ENCODE measurements at places on chromosomes 7 and 10.

DNA sequence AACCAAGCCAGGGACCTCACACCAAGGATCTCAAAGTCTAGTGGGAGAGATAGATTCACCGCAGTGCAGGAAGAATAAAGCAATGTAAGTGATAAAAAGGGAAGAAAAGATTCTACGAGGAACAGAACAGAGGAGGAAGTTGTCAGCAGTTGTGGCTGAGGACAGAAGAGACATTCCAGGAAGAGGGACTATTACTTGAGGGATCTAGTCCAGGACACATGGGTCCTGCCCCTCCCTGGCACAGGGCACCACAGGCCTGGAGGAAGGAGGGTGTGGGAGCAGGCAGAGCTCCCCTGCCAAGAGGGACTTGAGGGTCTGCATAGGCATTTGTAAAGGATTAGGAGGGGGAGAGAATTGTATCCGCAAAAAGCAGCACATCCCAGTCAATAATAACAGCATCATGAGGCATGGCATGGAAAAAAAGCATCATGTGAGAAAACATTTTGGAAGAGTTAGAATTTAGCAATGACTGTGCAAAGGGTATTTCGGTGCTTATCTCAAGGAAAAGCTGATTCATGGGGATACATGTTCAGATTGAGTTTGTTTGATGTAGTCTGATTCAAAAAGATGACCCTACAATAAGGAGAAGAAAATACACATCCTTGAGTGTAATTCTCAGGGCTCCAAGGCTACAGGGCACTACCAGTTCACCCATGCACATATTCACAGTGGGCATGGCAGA, 12.7 kb downstream of the C10orf71 start:
- no peak for DNase-seq

- no peak for DNase-seq
These were observed 199.3 kb downstream of the PLXNA4 start for GRCh38 chr7:132377015-132377414.

DNA sequence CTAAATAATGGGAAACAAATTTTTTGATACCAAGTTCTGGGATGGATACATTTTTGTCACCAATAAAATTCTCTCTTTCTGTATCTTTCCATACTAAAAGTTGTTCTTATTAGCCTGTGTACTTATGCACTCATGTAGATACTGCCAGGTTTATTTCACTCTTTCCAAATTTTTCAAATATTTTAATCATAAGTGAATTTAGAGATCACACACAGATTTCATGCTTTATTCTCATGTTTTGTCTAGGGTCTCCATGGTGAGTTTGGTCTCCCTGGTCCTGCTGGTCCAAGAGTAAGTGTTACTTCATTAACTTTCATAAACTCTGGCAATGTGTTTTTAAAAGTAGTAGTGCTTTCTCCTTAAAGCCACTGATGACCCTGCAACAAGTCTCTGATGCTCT, 20.3 kb downstream of the COL1A2 start:
- no peak for DNase-seq

GRCh38 chr10:7300384-7300971, 110.4 kb downstream of the SFMBT2 start:
- DNase-seq: no peak

- no peak for DNase-seq
These were observed 41.8 kb downstream of the PFKFB3 start for GRCh38 chr10:6244510-6244909.

DNA sequence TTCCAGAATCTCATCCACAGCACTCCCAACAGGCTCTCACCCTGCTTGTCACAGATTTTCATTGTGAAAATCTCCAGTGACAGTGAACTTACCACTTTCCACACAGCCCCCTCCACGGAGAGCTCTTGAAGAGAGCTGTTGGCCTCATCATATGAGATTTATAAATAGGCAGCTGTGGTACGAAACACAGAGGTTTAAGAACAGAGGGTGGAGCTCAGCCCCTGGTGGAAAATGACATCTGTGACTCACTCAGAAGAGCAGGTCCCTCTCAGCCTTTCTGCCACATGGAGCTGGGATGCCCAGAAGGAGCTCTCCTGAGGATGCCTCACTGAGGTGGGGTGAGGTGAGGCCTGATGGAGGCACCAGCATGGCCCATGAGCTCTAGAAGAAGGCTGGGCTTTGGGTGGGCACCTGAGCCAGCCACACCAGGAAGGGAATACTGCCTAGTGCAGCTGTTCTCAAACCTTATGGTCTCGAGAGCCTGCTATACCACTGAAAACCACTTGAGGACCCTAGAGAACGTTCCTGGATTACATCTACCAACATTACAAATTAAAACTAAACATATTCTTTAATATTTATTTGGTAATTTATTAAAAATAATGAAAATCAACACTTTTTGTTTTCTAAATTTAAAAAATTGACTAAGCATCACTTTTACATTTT, 25.8 kb upstream of the EEPD1 start:
- DNase-seq: no peak

- peak; percentile 3 for DNase-seq
These were observed 65.9 kb upstream of the ZNF92 start for GRCh38 chr7:65307651-65308299.

GRCh38 chr10:77581738-77582137, 55.9 kb downstream of the KCNMA1 start:
- DNase-seq: no peak

DNA sequence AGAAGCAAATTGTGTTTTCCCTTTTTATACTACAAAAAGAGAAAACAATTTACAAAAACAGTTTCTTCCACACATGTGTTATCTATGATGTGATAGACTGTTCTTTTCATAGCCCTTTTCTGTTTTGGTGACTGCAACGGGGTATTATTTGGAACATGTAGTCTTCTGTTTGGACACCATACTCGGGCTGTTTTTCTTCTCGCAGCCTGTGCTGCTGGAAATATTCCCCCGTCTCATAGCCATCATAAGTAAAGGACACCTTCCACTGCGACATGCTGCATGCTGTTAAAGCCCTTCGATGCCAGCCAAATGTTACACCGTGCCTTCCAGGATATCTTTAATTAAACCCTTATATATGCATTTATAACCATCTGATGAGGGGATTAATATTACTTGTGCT, 222.4 kb downstream of the BICC1 start:
- DNase-seq: no peak

DNA sequence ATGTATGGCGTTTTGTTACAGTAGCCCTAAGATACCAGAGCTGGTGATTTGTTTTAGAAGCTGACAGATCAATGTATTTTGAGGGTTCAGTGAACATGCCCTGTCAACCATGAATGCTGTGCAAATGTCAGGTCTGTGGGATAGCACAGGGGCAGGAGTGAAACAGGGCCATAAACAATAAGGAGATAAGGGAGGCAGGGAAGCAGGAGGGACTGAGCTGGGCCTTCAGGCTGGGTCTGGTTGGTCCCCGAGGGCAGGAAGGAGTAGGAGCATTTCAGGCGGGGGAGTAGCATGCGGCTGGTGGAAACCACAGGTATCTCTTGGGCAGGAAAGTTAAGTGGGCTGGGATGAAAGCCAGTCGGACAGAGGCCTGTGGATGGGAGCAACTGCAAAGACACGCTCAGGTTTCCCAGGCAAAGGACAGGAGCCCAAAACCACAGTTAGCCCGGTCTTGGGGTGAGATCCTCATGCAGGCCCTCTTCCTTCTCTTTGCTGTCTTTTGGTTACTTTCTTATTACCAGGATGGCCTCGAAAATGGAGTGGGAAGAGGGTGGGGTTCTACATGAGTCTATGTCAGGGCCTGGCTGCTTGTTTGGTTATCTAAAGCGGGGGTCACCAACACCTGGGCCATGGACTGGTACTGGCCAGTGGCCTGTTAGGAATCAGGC, 69.5 kb upstream of the SEPHS1 start:
- DNase-seq: no peak

DNA sequence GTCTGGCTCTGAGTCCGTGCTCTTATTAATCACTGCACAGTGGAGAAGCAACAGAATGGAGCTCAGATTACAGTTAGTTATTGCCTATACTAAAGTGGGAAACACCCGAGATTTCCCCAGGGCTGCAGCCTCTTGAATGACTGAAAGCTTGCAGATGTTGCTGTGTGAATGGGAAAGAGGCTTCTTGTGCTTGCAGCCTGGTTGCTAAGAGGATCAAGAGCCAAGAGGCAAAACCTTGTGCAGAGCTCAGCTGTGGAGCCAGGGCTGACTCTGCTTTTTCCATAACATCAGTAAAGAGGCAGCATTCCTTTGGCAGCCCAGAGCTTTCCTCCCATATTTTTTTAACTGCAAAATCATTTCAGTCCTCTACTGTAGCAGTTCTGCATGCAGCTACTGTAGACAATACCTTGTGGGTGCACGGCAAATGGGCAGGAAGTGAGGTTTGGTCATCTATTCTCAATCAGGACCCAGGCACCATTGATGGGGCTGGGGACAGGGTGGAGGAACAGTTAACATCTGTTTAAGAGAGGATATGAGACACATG, 86.5 kb downstream of the RALA start:
- DNase-seq: no peak

- no peak for DNase-seq
These were observed 566.9 kb downstream of the TCERG1L start for GRCh38 chr10:130744631-130745030.

DNA sequence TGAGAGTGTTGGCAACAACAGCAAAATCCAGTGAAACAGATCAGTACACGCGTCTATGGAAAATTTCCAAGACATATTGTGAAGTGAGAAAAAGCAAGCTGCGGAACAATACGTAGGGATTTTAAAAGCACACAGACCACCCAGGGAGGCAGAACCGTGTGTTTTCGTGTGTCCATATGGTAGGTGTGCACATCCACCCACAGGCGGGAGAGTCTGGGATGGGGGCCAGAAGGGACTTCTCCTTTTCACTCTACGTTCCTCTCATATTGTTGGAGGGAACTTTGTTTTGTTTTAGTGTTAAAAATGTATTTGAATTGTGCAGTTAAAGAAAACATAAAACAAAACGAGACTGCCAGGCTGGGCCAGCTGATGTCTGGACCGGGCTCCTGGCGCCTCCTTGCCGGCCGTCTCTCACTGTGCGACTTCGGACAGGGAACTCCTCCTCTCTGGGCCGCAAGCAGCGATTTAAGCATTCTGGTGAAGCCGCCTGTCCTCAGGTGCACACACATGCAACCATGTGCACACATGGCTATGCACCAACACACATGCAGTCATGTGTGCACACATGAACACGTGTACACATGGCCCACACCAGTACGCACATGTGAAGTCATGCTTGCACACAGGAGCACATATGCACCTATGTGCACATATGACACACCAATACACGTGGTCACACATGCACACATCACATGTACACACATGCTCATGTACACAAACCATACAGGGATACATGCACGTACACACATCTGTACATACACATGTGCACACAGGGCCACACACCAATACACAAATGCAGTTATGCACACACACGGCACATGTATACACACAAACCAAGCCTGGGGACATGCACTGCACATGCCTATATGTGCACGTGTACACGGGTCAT, 141.1 kb downstream of the ELFN1 start:
- no peak for DNase-seq

- no peak for DNase-seq
These were observed 87.5 kb upstream of the NMT2 start for GRCh38 chr10:15255961-15256360.

- no peak for DNase-seq
These were observed 1049.8 kb downstream of the LRMDA start for GRCh38 chr10:76481178-76481577.

GRCh38 chr7:27235387-27236311, 7.0 kb upstream of the EVX1 start:
- DNase-seq: no peak

GRCh38 chr10:74824900-74825370, 1.5 kb upstream of the KAT6B start:
- DNase-seq: peak; percentile 8

GRCh38 chr10:7689591-7689990, 13.5 kb upstream of the ITIH2 start:
- DNase-seq: no peak

- DNase-seq: no peak
These were observed 45.3 kb downstream of the BZW2 start for GRCh38 chr7:16691241-16691640.

- no peak for DNase-seq
These were observed 50.6 kb downstream of the MGMT start for GRCh38 chr10:129517680-129518057.

- no peak for DNase-seq
These were observed 4.0 kb downstream of the CDCA7L start for GRCh38 chr7:21941611-21942141.

DNA sequence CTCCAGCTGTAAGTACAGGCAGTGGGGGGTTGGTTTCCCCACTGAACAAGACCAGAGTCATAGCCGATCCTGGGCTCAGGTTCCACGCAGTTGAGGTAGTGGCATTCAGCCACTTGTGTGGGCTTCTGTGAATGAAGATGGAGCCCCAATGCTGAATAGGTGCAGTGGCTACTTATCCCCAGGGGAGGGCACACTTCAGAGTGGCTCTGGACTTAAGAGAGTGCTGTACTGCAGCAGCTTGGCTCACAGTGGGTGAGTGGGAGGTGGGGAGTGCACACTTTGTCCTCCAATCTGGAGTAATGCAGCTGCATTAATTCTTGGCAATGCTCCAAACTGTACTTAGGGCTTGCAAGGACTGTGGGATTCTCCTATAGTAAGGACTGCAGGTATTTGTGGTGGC, 81.9 kb downstream of the BUB3 start:
- DNase-seq: no peak

DNA sequence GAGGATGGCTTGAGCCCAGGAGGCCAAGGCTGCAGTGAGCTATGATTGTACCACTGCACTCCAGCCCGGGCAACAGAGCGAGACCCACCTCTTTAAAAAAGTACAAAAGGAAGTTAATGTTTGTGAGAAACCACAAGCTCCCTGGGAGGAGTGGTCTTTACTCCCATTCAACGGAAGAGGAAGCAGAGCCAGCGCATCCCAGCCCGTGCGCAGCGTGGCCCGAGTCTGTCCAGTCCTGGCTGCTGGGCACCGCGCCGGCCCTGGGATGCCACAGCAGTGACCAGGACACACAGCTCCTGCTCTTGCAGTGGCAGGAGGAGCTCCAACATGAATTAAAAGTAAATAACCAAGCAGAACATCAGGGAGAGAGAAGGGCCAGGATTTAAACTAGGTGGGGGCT, 68.4 kb downstream of the ELFN1 start:
- no peak for DNase-seq

DNA sequence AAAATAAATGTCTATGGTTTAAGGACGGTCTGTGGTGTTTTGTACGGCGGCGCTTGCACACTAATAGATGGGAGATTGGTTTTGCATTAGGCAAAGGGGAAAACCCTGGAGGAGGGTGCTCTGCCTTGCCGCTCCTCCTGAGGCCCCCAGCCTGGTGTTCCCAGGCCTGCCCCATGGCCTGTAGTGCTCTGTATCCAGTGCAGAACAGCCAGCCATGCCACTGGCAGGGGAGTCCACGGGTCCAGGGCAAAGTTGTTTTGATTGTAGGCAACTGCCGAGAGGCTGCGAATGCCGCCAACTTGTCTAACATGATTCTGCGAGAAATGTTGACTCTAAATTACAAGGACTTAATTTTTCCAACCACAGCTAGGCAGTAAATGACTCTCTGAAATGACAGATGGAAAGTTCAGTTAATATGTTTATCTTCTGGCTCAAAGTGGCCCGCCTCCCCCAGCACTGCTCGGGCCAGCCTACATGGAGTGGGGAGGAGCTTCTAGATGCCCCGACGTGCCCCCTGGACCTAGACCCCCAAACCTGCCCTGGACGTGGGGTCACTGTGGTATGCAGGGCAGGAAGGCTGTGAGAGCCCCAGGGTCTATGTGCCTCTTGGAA, 104.6 kb upstream of the GDF10 start:
- no peak for DNase-seq

- no peak for DNase-seq
These were observed 96.8 kb downstream of the PPP1R3C start for GRCh38 chr10:91536111-91536510.

GRCh38 chr10:126259760-126260479, 128.4 kb downstream of the ADAM12 start:
- no peak for DNase-seq
